ENCODE measurements at places on chromosomes 5 and 9. TPM values are rescaled to one million over a fixed set of nuclear protein-coding genes. Genes with fewer than 3 reads are reported as not detected.

DNA sequence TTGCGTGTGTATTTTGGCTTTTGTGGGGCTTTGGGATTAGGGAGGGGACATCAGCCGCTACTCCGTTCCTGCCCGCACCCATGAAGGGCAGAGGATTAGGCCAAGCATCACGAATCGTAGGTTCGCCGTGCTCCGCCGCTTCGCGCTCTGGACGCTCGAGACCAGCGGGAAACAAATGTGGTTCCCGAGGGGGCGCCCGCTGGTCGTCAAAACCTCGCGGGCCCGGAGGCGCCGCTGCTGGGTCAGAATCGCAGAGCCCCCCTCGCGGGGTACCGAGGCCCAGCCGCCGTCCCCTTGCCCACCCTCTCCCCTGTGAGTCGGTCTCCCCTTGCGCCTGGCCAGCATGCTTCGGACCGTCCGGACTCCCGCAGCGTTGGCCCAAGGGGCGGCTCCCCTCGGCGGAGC, 2.3 kb upstream of the PAX5 start:
- no peak for DNase-seq

- DNase-seq, result no peak
Observed at GRCh38 chr9:98807070-98807813, at the start of gene GALNT12. Gene GALNT12 (plus strand): TSS chr9:98807670. CDS start chr9:98807699, 29 bp downstream.

DNA sequence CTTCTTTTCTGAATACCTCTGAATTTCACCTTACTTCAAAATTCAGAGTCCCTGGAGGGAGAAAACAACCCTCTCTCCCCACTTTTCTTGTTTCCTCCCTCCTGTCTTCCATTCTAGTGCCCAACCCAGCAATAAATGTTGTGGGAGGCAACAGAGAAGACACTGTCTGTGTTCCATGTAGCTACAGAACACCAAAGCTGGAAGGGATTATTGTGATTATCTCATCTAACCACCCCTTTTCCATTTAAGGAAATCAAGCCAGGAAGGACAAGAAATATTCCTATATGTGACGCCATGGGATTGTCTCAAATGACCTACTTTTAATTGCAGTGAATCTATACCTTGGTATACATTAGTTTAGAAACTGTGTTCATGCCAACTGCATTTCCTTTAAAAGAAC, 476.6 kb upstream of the TNC start:
- DNase-seq, result no peak

DNA sequence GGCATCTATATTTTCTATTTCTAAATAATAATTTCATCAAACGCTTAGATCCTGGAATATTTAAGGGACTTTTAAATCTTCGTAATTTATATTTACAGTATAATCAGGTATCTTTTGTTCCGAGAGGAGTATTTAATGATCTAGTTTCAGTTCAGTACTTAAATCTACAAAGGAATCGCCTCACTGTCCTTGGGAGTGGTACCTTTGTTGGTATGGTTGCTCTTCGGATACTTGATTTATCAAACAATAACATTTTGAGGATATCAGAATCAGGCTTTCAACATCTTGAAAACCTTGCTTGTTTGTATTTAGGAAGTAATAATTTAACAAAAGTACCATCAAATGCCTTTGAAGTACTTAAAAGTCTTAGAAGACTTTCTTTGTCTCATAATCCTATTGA, 1.1 kb downstream of the LRRC70 start:
- DNase-seq, result peak; percentile 42

GRCh38 chr9:81408951-81409350, 280.4 kb downstream of the TLE1 start:
- no peak for DNase-seq

DNA sequence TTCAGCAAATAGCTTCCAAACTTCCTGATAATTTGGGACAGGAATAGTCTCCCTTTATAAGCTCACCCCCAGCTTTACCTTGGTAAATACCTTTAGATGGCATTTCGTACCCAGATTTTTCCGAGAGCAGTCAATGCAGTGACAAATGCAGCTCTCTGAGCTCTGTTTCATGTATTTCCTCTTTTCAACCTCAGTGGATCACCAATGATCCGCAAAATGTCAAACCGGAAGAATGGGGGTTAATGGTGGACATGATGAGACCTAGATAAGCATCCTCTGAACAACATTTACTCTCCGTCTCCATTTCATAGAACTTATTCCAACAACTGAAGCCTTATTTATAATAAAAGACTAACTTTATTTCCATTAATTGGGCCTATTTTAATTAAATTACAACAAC, 227.3 kb downstream of the MCTP1 start:
- DNase-seq, result no peak

The HARS2 gene
- 23.3 TPM for total RNA-seq

DNA sequence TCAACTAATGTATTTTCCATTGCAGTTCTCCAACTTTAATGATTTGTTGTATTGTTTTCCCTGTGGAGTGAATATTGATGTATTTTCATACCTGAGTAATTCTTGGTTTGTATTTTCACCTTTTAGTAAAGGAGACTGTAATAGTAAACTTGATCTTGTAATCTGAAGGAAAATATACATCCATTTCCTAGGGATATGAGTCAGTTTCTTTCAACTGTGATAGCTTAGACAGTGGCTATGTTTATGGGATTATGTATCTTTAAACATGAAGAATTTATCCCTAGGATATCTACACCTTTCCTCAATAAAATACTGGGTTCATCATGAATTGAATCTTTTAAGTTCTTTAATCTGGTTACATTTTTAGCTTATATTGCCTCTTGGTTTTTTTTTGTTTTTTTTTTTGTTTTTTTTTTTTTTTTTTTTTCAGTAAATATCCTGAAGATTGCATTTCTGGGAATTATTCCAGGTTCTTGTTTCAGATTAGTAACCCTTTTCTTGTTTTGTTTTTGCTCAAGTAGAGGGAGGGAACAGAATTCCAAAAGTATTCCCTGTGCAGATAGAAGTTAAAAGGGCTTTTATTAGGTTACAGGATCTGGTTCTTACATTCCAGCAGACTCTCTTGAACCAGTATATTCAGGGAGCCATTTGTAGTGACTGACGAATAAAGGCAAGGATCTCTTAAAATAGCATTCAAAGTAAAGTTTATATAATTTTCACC, 7.1 kb downstream of the WDR36 start:
- no peak for DNase-seq

GRCh38 chr5:74579215-74579614, 61.3 kb downstream of the ENC1 start:
- no peak for DNase-seq

- no peak for DNase-seq
Observed at GRCh38 chr9:123326187-123326586, 29.8 kb upstream of the CRB2 start.

- DNase-seq, result no peak
Observed at GRCh38 chr9:111016016-111016415, 22.3 kb downstream of the LPAR1 start.

- no peak for DNase-seq
Observed at GRCh38 chr5:6582507-6583048, 50.3 kb downstream of the NSUN2 start.

The RORB gene
- total RNA-seq, result not detected

The TUT7 gene
- 16.0 TPM for total RNA-seq

DNA sequence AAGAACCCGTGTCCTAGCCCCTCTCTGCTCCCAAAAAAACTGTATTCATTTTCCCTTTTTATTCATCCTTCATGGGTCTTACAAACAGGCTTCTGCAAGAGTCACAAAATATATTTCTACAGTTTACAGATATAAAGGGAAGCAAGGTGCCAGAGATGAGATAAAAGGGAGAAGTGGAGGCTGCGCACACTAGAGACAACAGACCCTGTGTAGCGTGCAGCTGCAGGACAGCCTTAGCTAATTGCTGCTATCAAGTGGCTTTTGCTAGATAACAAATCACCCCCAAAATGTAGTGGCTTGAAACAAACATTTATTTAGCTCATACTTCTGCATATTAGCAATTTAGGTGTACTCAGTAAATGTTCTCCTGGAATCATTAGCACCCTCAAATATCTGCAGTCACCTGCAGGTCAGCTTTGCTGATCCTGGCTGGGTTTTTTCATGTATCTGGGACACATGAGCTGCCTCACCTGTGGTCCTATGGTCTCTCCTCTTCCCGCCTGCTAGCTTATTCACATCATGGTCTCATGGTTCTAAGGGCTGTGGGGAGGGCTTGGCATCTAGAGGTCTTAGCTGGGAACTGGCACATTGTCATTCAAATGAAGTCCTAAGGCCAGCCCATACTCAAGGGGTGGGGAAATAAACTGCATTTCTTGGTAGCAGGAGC, 29.4 kb downstream of the ARHGEF37 start:
- no peak for DNase-seq

The C9 gene
- total RNA-seq, result under 0.01 TPM

The FAM151B gene
- 1.9 TPM for total RNA-seq

The TSLP gene
- under 0.01 TPM for total RNA-seq

DNA sequence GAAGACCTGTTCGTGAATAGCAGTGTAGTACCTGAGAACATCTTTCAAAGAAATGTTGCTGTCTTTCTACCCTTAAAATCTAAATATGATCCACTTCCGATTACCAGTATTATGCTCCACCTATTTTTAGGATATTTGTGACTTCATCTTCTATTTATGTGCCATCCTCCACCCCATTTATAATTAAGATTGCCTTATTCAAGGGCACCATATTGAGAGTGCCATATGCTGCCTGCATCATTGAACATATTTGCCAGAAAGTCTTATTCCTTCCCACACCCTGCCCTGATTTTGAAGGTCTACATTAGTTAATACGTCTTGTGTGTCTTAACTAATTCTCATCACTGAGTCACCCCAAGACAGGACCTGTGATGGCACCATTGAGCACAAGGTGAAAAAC, 1076.7 kb downstream of the CDH12 start:
- no peak for DNase-seq

- DNase-seq, result peak; percentile 68
Observed at GRCh38 chr5:59174248-59174844, 591.5 kb downstream of the RAB3C start.

DNA sequence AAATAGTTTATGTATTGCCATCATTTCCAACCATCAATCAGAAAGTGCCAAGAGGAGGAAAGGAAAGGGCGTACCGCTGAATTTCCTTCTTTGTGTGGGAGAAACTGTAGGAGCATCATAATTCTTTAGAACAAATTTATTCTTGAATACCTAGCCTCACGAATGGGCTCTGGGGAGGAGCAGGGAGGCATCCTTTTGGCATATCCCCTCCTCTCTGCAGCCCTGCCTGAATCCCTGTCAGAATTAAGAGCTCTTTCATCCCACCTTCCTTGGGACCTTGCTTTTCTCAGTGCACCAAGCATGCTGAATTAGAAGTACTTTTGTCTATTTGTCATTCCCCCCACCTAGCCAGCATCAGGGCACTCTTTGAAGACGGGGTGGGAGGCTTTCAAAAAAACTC, 189.4 kb downstream of the MAPKAP1 start:
- DNase-seq, result no peak

DNA sequence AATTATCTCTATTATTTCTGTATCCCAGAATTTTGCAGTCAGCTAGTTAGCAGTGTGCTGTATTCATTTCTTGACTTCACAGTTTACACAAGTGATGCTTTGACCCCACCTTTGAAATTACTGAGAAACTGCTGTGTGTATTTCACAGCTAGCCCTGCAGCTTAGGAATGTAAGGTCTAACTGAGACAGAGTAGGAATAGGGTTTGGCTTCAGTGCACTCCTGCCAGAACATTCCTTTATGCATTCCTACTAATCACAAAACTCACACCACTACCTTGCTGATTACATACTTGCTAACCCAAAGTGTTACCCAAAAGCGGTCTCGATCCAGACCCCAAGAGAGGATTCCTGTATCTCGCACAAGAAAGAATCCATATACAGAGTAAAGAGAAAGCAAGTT, 551.8 kb downstream of the CDH9 start:
- DNase-seq, result no peak

- no peak for DNase-seq
Observed at GRCh38 chr9:88529496-88529895, 5.5 kb upstream of the NXNL2 start.

GRCh38 chr5:36373527-36374086, 71.9 kb upstream of the RANBP3L start:
- no peak for DNase-seq

The NFIL3 gene
- total RNA-seq, result 3.9 TPM

GRCh38 chr9:114985959-114986501, 55.6 kb upstream of the TNFSF8 start:
- DNase-seq, result no peak

The PHF24 gene
- total RNA-seq, result under 0.01 TPM

DNA sequence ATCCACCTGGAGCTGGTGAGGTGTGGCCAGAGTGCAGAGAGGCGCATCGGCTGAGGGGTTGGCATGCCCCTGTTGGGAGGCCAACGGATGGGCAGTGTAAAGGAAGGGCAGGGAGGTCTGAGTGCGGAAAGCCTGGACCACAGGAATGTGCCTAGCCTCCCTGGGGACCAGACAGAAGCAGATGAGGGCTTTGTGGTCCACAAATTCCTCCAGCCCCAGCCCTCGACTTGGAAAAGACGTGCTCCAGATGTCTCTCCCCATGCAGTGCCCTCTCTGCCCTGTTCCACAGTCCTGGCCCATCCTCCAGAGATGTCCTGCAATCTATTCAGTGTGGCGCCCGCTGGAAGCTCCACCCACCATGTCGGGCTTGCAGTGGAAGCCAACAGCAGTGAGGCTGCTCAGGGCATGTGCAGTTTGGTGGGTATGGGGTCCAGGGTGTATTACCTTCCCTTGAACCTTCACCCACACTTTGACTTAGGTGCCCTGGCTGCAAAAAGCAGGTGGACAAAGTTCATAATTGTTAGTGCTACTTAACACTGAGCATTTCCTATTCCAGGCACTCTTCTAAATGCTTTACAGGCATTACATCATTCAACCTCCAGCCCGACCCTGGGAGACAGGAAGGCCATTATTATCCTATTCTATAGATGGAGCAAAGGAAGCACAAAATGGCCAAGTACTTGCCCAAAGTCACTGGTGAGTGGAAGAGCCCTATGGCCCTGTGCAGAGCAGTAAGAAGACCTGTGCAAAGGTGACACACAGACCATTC, 120.2 kb upstream of the SLC25A48 start:
- DNase-seq, result no peak

The SH2D3C gene
- total RNA-seq, result 100 TPM

DNA sequence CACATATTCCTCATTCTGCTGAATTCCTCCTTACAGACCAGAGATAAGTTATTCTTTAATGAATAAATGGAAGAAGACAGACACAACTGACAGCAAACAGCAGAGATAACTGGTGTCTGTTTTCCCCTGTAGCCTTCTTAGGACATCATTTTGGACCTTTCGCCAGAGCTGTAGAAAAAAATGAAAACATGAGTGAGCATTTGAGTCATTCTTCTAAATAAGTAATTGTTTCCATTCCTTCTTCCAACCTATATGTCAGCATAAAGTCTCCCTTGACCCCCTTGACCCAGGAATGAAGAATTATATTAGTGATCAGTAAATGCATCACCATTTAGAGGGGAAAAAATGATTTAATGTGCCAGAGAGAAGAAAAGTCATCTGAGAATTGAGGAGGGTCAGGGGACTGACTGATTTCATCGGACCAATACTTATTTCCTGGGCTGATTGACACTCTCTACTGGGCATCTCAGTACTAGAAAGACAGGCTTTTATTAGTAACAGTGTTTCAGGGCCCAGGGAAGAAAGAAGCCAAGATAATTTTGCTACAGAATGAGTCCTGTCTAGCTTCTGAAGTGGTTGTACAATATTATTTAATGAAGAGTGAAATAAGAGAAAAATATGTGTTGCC, 597.0 kb downstream of the PSAT1 start:
- no peak for DNase-seq

- DNase-seq, result no peak
Observed at GRCh38 chr5:102867992-102868662, 113.0 kb downstream of the PAM start.

The PLCXD3 gene
- 0.64 TPM for total RNA-seq

All from dermis microvascular lymphatic vessel endothelial cell (primary cell).